ENCODE measurements at places on chromosomes 2 and 18. TPM values are rescaled to one million over a fixed set of nuclear protein-coding genes. Genes with fewer than 3 reads are reported as not detected.

- no peak for DNase-seq
Observed at GRCh38 chr2:25366629-25367028, 24.9 kb upstream of the DNMT3A start.

- DNase-seq = no peak
Observed at GRCh38 chr2:197273485-197273884, 37.1 kb downstream of the ANKRD44 start.

The LRPPRC gene
- 58.6 TPM for total RNA-seq

DNA sequence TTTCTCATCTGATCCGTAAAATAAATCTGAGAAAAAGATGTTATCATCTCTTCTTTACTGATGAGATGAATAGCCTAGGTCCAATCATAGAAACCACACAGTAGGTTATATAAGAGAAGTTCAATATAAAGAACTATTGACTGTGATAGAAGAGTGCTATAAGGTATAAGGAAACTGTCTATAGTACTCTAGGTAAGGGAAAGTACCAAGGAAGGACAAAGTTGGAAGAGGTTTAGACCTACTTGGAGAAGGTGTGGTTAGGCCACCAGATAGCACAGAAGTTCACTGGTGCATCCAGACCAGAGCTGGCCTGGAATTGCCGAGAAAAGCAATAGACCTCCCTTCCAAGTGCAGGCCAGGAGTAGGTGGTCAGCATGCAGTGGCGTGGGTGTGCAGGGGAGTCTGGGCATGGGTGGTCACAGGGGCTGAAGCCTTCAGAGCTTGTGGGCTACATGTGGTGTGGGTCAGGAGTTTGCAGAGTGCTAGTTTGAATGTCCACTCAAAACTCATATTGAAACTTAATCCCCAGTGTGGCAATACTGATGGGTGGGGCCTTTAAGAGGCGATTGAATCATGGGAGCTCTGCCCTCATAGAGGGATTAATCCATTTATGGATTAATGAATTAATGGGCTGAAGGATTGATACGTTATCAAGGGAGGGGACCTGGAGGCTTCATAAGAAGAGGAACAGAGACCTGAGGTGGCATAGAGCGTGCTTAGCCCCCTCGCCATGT is 86.3 kb downstream of the ALPK2 start:
- no peak for DNase-seq

GRCh38 chr18:76475450-76476194 is 19.4 kb downstream of the ZNF516 start:
- DNase-seq = no peak

DNA sequence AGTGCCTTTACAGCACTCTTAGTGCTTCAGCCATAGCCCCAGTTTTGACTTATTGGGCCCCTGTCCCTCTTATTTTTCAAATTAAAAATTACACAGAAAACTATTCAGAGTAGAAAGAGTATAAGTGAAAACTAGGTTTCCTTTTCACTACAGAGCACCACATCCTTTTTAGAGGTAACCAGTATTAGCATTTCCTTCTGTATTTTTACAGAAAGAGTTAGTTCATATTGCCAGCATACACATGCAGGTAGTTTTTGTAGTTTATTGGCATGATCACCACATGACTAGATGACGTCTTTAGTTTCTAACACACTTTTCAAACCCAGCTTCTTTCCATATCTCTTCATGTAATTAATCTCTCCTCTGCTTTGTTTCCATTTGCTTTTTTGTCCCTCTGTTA is 66.4 kb downstream of the UBE2E3 start:
- no peak for DNase-seq

The OXER1 gene
- total RNA-seq = not detected

Data from osteoblast (primary cell).